ENCODE measurements at places on chromosomes 5 and 9.

DNA sequence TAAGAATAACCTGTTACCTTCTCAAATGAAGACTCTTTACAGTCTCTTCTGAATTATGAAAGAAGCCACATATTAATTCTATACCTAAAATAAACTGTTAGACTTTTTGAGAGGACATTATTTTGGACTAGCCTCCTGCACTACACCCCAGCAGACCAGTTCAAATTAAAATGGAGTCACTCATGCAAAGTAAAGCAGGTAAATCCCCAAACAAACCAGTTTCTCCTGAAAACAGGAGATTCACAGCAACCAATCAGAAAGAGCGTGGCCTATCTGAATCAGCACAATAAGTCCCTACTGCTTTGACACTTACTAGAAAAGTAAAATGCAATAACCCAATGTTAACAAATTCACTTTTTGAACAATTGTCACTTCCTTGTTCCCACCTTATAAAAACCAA lies 58.8 kb downstream of the PTBP3 start:
- no peak for DNase-seq

- no peak for DNase-seq
Observed at GRCh38 chr9:32589083-32589723, 16.2 kb upstream of the NDUFB6 start.

DNA sequence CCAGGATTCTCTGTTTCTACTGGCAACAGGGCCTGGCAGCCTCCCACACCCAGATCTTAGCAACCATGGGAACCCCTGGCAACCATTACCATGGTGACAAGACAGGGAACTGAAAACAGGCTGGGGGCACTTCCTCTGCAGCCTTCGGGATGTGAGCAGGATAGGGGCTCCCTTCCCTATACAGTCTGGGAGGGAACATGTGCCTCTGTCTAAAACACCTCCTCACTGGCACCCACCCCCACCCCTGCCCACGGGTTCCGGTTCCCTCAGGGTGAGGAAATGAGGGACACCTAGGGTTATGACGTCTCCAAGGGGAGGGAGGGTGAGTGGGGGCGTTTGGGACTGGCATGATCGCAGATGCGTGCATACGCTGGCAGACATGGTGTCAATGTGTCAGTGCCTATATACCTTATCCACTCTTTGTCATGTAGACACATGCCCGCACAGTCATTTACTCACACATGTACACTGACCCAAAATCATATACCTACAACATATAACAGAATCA lies 3.0 kb upstream of the DNAJB5 start:
- DNase-seq, result no peak

DNA sequence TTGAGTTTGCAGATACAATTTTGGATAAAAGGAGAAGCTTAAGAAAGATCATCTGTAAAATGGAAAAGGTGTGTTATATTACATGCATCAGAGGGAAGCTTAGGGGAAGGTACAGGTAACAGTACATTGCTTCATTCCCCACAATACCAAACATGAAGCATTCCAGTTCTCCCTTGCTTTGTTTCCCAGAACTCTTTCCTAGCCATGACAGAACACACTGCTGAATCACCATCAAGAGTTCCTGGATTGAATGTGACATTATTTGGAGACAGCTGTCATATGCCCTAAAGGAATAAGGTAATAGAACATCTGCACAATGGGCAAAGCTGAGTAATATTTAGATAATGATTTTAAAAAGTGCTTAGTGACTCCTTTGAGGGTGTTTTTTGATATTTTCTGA lies 303.5 kb upstream of the ST8SIA4 start:
- DNase-seq, result no peak

- no peak for DNase-seq
Observed at GRCh38 chr5:68447136-68447929, 231.8 kb downstream of the PIK3R1 start.

GRCh38 chr5:166083183-166083959 lies 2208.1 kb upstream of the WWC1 start:
- DNase-seq, result no peak

DNA sequence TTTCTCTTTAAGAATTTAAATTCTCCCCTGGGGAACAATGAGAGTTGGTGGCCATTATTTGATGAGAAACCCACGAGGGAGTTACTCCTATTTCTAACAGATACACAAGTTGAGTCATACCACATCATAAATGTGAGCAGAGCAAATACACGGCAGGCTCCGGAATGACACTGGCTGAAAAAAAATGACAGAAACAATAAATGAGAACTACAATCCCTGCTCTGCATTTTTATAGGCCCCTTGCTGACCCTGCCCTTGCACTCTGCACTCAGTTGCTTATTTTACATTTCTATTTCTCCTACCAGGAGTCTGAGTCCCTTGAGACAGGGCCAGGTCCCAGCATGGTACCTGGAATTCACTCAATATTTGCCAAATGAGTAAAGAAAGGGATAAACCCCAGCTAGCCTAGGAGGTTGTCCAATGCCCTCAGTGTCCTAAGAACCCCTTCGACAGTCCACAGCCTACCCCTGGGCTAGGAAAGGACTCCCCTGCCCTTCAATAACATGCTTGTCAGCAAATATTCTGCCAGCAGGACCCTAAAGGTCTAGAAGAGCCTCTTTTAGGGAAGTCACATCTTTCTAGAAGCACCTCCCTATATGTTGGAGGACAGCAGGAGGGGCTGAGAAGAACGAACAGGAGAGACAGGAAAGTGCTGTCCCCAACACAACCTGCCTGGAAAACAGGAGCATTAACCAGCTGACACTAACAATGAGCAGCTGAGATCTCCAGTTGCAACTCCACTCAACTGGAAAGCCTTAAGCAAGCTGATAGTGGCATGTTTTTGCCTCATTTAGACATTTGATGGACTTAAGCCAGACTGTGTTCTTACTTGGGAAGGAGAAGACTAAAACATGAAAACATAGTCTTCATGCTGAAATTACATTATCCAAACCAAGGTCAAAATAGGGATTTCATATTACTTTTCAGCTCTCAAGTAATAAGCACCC lies 191.2 kb downstream of the ACTL7B start:
- no peak for DNase-seq

All from NCI-H524 treated with DMSO at 0.1 percent for 48 hours (cell line).